ENCODE measurements at places on chromosomes 5 and 9. TPM values are rescaled to one million over a fixed set of nuclear protein-coding genes. Genes with fewer than 3 reads are reported as not detected.

DNA sequence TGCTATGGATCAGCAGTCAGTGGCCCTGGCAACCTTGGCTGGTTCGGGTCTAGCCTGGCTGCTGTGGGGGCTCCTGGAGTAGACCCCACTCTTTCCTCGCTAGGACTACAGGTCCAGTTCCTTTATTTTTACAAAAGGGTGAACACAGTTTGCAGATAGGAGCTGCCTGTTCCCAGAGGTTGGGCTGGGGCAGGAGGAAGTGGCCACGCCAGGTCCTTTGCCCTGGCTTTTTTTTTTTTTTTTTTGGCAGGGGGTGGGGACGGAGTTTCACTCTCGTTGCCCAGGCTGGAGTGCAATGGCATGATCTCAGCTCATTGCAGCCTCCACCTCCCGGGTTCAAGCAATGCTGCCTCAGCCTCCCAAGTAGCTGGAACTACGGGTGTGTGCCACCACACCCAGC, 7.9 kb downstream of the SLC2A6 start:
- no peak for DNase-seq

DNA sequence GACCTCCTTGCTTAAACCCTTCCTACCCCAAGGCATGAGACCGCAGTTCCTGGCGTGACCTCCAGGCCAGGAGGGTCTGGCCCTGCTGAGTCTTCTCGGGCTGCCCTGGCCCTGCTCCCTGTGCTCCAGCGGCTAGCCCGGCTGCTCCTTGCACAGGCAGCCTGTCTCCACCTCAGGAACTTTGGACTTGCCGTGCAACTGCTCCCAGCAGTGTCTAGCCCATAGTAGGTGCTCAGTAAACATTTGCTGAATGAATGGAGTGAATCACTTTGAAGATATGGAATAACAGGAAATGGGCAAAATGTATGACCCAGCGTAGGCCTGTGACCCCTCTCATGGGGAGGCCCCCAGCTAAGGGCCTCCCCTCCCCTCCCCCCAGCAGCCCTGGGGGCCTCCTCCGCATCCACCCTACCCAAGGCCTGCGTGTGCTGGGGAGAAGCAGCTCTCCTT, 127.1 kb downstream of the ZNF354C start:
- DNase-seq, result no peak

DNA sequence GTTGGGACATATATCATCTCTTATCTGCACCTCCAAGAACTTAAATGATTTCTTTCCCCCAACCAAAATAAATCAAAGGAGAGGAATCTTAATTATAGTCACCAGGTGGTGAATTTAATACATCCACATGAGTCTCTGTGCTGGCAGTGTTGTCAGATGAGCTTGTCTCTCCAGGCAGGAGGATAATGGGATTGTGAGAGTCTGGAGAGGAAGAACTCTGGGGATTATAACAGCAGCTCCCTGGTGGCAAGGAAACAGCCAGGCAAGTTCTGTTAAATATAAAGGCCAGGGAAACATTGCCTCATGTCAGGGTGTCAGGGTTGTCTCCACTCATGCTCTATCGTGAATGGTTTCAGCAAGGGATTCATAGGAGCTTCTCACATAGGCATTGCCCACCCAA, 80.8 kb downstream of the TLR4 start:
- DNase-seq, result no peak

- DNase-seq, result peak; percentile 81
Observed at GRCh38 chr9:132768932-132769905, 99.0 kb downstream of the GTF3C4 start.

DNA sequence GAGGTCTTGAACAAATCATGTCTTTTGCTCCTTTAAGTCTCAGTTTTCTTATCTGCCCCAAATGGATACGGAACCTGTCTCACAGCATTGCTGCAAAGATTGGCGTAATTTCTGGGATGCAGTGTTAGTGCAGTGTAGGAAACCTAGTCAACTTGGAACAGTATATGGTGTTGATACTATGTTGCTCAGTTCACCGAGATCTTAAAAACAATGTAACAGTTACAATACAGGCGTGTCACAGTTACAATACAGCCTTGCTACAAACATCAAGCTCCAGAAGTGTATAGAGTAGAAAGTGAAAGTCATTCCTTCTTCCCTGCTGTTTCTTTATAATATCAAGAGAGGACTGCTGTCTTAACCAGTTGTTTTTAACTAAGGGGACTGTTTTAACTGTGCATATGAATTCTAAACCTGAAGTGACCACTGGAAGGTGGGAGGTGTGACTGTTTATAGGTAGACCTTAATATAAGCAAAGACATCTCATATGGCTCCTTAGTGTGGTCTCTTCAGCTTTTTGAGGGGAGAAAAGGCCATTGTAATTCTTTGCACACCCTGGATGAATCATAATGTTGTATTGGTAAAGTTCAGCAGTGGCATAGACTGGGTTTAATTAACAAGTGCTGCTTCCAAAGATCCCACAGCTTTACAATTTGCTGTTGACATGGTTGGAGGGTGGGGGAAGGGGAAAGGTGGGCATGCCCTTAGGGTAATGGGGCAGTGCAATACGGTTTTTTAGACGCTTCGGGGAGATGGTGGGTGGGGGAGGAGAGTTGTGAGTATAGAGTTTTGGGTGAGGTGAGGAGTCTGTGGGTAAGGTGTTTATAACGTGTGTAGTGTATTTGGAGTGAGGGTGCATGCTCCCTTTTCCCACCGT, 12.9 kb downstream of the PRRC2B start:
- no peak for DNase-seq

- no peak for DNase-seq
Observed at GRCh38 chr5:149930749-149931574, 13.6 kb downstream of the PDE6A start.

GRCh38 chr5:172910828-172911627, 48.2 kb upstream of the RPL26L1 start:
- DNase-seq, result no peak

- no peak for DNase-seq
Observed at GRCh38 chr5:126234563-126235195, 188.5 kb upstream of the GRAMD2B start.

DNA sequence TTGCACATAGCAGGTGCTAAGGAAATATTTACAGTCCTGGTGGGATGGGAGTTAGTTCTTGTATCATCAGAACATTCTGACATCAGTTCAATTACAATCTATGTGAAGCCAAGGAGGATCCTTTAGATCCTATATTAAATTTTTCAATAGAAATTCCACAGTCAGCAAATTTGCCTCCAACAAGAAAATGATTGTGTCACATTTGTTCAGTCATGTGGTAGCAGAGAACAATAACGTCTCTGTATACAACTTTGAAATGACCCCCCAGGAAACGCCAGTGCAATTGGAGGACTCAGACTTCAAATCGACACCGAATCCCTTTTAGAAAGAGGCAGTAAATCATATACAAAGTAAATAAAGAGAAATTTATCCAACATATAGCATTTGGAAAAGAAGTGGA, 392.1 kb downstream of the DTWD2 start:
- DNase-seq, result no peak

GRCh38 chr9:7042124-7042523, 284.4 kb downstream of the KDM4C start:
- no peak for DNase-seq

GRCh38 chr5:148807851-148808250, 18.6 kb upstream of the ADRB2 start:
- DNase-seq, result no peak

DNA sequence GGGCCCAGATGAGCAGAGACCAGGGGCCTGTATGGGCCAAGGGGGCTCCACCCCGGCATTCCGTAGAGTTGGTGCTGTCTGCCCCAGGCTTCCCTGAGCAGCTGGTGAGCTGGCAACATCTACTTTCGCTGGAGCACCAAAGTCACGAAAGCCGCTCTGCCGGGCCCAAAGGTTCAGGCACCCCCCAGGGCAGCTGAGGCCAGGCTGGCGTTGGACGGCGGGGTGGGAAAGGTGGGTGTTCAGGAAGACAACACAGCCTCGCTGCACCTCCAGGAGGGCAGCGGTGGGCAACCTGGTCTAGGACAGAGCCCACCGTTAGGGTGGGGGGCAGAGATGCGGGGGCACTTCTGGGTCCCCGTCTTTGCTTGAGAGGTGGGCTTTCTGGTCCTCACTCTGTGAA, 30.1 kb upstream of the TMEM250 start:
- DNase-seq, result no peak

DNA sequence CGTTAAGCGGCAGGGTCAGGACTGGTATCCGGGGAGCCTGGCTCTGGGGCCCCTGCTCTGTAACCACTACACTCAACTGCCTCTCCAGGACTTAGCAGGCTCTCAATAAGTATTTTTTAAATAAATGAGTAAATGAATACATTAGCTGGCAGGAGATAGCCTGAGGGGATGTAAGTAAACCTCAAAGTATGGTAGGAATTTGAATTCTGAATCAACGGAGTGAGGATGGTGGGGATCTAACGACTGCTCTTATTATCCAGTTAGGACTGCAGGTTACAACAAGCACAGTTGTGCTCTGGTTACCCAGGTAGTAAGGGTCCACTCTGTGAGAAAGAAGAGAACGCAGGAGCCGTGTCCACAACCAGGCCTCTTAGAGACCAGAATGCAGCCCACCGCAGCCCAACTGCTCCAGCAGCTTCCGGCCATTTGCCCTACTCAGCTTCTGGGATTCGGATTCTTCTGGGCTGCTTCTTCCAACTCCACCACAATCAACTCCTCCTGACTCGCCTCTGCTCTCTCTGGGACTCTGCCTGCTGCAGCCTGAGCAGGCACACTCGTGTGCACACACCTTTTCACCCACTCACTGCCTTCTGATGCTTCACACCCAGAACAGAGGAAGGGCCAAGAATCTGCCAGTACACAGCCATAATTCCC, 52.6 kb downstream of the MED27 start:
- no peak for DNase-seq

DNA sequence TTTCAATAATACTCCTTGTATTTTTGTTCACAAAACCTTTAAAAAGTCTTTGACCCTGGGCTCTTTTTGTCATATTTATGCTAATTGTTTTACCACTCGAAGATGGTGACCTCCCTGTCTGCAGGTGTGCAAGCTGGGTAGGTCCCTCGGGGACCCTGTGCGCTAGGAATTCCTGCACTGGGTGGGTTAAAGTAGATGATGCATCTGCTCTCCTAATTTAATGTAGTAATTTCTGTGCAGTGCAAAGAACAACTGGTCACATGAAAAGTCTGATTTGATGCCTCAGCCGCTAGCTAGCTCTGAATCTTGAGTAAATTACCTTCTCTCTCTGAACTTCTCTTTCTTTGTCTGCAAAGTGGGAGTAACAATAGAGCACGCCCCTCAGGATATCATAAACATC, 139.1 kb upstream of the OTULINL start:
- DNase-seq, result no peak

DNA sequence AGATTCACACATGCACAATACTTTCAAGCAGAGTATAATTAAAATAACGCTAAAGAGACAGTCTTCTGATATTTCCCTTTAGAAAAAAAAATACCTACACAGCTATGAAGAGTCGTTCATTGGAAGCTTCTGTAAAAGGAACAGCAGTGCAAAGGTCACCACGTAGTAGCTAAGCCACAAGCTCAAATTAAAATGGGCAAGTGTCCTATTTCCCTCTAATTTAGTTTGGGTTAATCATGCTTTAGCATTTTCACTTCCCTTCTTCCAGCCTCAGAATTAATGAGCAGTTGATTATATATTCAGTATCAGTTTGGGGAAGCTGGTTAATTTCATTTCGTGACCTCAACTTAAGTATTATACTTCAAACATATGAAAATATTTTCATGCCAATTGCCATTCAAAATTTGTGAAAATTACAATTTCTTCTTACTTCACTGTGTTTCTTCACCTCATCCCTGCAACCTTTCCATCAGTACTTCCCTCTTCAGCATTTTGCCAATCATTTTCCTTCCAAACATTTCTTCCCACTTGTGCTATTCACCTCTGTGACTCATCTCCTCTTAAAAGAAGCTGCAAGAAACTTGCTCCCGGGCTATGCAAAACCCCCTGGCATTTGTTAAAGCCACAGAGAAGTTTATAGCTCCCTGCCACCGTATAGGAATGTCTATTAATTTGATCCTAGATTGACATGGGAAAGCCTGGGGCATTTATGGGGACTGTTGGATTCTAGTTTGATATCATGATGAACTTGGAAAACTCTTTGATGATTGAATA, 83.0 kb downstream of the DMRTA1 start:
- no peak for DNase-seq

GRCh38 chr5:136446565-136446964, 81.2 kb upstream of the TRPC7 start:
- DNase-seq, result no peak

DNA sequence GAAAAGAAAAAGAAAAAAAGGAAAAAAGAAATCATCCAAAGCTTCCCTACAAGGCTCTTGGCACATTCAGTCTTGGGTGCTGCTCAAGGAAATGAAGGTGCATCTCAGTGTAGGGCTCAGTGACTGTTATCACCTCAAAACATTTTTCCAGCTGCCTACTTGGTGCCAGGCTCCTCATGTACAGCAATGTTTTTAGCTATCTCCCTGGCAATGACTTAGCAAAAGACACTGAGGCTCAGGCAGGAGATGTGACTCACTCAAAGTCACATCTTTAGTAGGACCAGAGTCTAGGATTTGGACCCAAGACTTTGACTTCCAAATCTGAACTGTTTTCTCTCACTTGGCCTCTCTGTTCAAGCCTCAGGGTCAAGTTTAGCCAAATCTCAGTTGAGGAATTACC, 264.2 kb downstream of the CRB2 start:
- DNase-seq, result no peak

GRCh38 chr9:24035816-24036215, 209.8 kb upstream of the ELAVL2 start:
- DNase-seq, result no peak

DNA sequence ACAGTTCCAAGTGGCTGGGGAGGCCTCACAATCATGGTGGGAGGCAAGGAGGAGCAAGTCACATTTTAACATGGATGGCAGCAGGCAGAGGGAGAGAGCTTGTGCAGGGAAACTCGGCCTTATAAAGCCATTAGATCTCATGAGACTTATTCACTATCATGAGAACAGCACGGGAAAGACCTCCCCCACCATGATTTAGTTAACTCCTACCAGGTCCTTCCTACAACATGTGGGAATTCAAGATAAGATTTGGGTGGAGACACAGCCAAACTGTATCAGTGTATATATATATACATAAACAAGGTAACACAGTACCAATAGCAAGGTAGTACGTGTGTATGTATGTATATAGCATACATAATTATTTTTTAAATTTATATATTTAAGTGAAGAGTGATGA, 50.9 kb downstream of the NFX1 start:
- DNase-seq, result no peak

DNA sequence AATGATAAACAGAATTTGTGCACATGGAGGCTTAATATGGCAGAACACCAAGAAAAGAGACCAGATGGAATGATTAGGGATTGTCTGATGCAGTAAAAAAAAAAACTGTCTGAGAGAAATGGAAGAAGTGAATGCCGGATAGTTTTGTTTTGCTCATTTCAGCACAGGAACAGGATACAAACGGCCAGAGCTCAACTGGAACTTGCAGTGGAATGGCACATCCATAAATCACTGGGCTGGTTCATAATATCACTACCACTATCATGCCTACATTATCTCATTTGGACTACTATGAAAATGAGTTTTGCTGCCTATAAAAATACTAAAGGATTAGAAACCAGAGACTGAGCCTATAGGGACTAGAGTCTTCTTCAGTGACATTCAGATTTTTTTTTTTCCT, 9.7 kb downstream of the PTAR1 start:
- DNase-seq, result no peak

The RAD17 gene
- total RNA-seq, result 18.4 TPM

The SEC24A gene
- 34.2 TPM for total RNA-seq

The IFNA21 gene
- total RNA-seq, result not detected

The C9orf50 gene
- total RNA-seq, result not detected

The SPATA9 gene
- 3.5 TPM for total RNA-seq

The ZNF474 gene
- total RNA-seq, result 0.26 TPM

The KCNMB1 gene
- total RNA-seq, result 0.93 TPM

The SIMC1 gene
- 11.5 TPM for total RNA-seq

The NEUROG1 gene
- total RNA-seq, result not detected

The SPAAR gene
- total RNA-seq, result 25.3 TPM

Data from mesenteric fat pad (tissue), 1 donor.